ENCODE measurements at places on chromosomes 6 and 20.
A peak's percentile ranks its signal among the peaks of the same experiment; 100 is the strongest.

DNA sequence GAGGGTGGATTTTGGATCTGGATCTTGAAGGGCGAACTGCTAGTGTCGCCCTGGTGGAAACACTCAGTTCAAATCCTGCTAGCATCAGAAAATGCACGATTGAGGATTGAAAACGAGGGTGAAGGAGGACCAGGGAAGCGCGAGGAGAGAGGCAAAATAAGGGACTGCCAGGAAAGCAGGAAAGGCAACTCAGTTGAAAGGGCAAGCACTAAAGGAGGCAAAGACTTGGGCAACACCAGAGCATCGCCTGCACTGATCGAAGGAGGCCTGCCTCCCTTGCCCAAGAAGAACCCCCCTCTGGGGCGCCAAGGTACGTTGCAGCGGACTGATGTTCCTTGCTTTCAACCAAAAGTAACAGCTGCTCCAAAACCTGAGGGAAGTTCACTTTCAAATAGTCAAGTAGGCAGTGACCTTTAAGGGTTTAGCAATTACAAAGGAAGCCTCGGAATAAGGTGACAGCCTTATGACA is 308 bp upstream of the COL21A1 start:
- no peak for DNase-seq

DNA sequence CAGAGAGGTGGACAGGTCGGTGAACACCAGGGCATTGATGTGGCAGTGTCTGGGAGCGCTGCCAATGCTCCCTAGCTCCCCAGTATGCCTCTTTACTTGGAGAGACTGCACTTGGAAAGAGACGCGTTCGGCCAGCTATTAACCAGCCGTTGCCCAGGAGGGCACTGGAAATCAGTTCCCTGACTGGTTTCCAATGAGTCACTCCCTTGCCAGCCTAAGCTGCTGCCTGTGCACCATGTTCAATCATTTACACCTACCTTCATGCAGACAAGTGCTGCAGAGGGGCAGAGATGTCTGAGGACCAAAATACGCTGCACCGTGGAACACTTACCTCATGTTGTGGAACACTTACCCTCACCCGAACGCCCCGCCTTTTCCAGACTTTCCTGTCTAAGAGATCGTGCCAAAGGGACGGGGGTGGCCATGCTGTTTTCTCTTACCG is 151.6 kb downstream of the SOBP start:
- DNase-seq: no peak

GRCh38 chr20:60101891-60102281 is 143.7 kb downstream of the CDH26 start:
- no peak for DNase-seq

GRCh38 chr6:40386200-40386599 is 201.0 kb downstream of the LRFN2 start:
- DNase-seq: no peak

DNA sequence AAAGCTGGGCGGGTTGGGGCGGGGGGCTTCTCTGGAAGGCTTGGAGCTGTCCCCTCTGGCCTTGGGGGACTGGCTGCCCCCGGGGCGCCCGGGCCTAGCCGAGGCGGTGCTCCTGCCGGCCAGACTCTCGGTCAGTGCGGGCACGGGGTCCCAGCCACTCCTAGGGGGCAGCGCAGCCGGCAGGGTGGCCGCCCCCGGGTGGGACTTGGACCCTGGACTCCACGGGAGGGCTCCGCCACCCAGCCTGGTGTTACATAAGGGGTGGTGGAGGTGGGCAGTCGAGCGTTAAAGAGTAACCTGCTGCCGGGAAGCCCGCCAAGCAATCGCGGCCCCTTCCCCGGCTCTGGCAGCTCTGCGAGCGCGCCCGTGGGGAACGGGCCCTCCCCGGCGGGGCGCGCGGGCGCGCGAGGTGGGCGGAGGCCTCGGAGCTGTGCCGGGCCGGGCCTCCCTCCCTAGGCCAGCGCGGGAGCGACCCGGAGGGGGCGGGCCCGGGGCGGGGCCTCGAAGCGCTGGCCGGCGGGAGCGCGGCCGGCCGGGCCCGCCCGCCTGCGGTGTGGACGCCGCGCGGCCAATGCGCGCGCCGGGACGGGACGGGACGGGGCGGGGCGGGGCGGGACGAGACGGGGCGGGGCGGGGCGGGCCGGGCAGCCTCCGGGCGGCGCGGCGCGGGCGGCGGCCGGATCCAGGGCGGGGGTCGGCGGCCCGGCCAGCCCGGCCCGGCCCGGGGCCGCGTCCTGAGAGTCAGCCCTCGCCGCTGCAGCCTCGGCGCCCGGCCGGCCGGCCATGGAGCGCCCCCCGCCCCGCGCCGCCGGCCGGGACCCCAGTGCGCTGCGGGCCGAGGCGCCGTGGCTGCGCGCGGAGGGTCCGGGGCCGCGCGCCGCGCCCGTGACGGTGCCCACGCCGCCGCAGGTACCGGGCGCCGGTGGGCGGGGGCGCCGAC is at the start of gene SLC2A4RG:
SLC2A4RG (plus strand) TSS at position 647 of the 940 bp plus-strand sequence; CDS start at position 784, 137 bp downstream.
- DNase-seq: peak; percentile 78
